ENCODE measurements at places on chromosomes 2 and 18.

DNA sequence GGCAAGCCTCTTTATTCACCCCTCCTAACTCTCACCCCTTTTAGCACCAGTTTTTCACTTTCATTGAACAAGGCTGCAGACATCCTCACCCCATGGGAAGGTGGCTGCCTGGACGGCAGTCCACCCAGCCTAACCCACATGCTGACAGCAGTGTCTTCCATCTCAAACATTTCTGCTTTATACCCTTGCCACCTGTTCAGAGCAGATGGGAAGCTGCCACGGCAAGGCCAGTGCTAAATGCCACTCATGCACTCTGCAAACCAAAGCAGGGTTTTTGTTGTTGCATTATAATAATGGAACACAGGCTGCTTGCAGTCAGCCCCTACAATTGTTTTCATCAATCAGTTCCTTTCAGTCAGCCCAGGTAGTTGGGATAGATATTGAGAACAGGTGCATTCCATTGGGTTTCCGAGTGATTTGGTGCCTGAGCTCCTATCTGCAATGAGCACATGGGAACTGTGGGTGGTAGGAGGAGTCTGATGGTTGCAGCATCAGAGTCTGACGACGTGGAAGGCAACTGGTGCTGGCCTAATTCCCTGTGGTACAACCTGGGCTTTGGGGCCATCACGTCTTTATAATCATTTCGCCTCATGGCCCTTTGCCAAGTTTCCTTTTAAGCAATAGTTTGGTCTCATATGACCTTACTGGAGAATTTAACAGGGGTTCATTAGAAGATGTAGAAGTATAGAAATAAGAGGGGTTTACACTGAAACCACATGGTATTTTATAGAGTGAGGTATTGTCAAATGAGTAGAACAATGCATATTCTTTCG lies 252.5 kb upstream of the SP5 start:
- no peak for DNase-seq

GRCh38 chr2:238863749-238864206 lies 15.9 kb downstream of the TWIST2 start:
- DNase-seq, result no peak

- no peak for DNase-seq
Observed at GRCh38 chr2:148430101-148430500, 214.4 kb upstream of the EPC2 start.

- no peak for DNase-seq
Observed at GRCh38 chr2:73112026-73112912, 479 bp downstream of the RAB11FIP5 start.

- DNase-seq, result no peak
Observed at GRCh38 chr2:47256416-47257087, 101.4 kb upstream of the STPG4 start.

DNA sequence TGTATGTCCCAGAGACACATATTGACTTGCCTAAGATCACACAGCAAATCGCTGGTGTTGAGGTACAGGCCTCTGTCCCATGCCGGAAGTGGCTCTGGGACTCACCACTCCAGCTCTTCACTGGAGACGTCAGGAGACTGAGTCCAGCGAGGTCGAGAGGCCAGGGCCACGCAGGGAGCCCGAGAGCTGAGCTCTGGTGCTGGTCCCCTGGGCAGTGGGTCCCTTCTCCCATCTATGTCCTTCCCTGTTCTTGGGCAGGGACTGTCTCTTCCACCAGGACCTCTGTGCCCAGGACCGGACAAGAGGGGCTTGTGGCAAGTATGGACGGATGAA lies 62.4 kb upstream of the TWIST2 start:
- no peak for DNase-seq

DNA sequence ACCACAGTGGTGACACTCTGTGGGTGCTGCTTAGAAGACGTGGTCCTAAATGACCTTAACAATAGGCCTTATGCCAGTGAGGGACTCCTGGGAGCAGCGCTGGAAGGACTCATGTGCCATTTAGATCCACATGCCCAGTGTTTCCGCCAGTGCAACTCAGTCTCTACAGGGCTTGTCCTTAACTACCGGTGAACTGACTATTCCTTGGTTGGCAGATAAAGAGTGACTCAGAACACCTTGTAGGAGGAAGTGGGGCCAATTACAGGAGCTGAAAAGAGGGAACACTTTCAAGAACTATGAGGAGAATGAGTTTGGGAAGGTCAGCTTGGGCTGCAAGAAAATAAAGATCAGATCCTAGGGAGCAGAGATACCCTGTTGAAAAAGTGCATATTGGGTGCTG lies 1.8 kb upstream of the CDK5R2 start:
- DNase-seq, result no peak

- DNase-seq, result no peak
Observed at GRCh38 chr18:37270038-37270665, 295.4 kb downstream of the CELF4 start.

- no peak for DNase-seq
Observed at GRCh38 chr2:195768431-195768830, 111.4 kb downstream of the SLC39A10 start.

DNA sequence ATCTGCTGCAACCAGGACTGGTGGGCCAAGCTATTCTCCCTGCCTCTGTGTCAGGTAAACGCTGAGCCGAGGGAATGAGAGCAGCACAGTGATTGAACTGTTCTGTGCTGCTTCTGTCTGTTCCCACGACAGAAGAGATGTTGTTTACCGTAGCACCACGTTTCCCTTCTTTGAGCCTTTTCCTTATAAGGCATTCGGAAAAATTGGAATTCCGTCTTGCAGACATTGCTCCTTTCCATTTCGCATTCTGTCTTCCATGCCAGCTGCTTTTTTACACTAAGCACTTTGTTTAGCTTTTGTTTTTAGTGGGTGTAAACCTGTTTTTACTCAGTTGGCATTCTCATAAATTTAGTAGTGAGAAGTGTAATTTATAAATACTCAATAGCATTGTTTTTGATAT lies 103.1 kb downstream of the ZNF236 start:
- no peak for DNase-seq

GRCh38 chr2:153476816-153477635 lies 1.5 kb downstream of the RPRM start:
- no peak for DNase-seq

GRCh38 chr2:195903956-195904355 lies 164.7 kb downstream of the DNAH7 start:
- DNase-seq, result no peak

- DNase-seq, result no peak
Observed at GRCh38 chr18:5979971-5980457, 84.7 kb upstream of the TMEM200C start.

DNA sequence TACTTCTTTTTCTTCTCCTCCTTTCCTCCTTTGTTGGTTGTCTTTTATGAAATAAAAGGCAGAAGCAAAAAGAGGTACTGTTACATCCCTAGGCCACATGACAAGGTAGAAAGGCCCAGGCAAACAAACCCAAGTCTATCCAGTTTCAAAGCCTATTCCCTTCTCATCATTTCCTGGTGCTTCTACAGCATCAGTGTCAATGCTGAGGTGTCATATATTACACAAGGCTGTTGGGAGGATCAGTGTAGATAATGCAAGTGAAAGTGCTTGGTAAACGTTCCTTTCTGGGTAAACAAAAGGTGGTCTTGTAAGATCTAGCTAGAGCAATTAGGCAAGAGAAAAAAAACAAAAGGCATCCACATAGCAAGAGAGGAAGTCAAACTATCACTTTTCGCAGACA lies 64.9 kb downstream of the EVA1A start:
- no peak for DNase-seq

All from hippocampal formation (tissue), 2 donors.